ENCODE measurements at places on chromosomes 4 and X.

DNA sequence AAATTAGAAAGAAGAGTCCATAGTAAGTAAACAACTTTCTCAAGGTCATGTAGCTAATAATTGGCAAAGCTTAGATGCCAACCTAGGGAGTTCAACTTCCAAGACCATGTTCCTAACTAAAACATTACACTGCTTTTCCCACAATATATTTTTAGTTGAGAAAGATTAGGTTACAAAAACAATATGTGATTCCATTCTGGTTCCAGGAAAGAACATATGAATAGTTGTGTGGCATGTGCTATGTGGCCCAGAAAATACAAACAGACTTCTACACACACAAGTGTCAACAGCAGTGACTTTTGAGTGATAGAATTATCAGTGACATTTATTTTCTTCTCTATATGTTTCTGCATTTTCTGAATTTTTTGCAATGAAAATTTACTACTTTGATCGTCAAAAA, 62.7 kb upstream of the EDNRA start:
- no peak for DNase-seq

GRCh38 chr4:10502717-10503116, 45.5 kb upstream of the ZNF518B start:
- DNase-seq = no peak

DNA sequence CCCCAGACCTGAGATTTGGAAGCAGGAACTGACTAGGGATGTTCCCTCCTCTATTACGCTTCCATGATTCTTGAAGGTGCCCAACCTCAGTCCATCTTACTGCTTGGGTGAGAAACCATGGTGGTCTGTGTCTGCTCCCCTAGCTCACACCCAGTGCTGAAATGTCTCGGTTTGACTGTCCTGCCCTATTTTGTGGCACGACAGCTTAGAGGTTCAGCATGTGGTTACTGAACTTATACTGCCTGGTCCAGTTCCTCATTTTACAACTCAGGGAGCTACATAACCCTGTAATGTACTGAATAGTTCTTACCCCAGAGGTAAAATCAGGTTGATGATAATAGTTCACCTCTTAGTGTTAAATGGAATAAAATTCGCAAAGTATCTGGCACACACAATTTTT, 203.1 kb downstream of the RBM46 start:
- no peak for DNase-seq

GRCh38 chrX:74325130-74326059, 21.4 kb downstream of the ZCCHC13 start:
- no peak for DNase-seq

- no peak for DNase-seq
Measured at GRCh38 chr4:175090116-175090515, 172.0 kb downstream of the ADAM29 start.

DNA sequence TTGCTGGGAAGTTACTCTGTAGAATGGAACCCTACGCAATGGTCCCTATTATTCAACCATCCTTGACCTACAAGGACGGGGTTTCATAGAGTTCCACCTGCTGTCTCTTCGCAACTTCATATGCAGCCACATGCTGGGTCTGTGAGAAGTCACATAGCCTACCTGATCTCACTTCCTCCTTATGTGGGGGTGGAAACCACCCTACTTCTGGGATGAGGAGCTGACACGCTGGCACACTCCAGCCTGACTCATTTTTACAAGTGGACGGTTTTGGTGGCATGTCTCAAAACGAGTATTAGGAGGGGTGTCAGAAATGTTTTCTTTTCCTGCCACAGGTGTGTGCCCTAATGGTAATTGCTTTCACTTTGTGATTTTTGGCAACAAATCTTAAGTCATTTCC, 36.8 kb upstream of the ARSD start:
- DNase-seq = no peak

- no peak for DNase-seq
Measured at GRCh38 chr4:174521800-174522182, 497 bp downstream of the HPGD start.

GRCh38 chrX:50098749-50099148, 102.1 kb downstream of the AKAP4 start:
- no peak for DNase-seq

- peak; percentile 94 for DNase-seq
Measured at GRCh38 chr4:15368856-15369255, 59.0 kb upstream of the C1QTNF7 start.

GRCh38 chr4:37197899-37198298, 46.6 kb upstream of the NWD2 start:
- no peak for DNase-seq

GRCh38 chr4:137678796-137679195, 146.5 kb upstream of the PCDH18 start:
- DNase-seq = peak; percentile 90

DNA sequence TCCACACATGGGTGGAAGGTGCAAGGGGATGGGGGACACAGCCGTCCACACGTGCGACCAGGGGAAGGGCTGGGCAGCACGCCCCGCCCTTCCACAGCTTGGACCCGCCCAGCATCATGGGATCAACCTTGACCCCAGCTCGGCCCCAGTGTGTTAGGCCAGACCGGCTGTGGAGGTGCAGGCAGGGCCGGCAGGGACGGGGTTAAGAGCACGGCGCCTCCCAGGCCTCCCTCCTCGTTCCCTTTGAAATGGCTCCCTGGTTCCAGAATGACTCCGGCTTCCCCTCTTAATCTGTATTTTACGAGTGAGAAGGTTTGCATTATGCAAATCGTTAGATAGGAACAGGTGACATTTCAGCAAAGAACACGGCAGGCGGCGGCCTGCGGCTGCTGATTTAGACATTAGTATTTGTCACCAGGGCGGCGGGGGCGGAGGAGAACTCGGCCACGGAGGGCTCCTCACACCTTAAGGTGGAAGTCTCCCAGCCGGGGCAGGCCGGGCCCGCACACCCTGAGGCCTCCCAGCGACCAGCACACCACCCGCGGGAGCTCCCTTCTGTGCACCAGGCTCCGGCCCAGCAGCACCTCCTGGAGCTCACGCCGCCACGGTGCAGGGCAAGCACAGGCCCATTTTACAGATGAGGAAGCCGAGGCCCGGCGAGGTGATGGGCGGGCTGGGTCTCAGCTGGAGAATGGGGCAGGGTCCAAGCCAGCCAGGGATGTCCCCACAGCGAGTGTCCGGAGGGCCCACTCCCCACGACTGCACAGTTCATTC, 116.1 kb downstream of the FAM53A start:
- no peak for DNase-seq

DNA sequence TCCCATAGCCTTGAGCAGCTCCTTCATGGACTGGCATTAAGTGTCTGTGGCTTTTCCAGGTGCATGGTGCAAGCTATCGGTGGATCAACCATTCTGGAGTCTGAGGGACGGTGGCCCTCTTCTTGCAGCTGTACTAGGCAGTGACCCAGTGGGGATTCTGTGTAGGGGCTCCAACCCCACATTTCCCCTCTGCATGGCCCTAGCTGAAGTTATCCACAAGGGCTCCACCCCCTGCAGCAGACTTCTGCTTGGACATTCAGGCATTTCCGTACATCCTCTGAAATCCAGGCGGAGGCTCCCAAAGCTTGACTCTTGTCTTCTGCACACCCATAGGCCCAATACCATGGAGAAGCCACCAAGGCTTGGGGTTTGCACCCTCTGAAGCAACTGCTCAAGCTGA, 89.3 kb upstream of the PGRMC2 start:
- no peak for DNase-seq

GRCh38 chr4:135485371-135485770, 1283.8 kb upstream of the PABPC4L start:
- DNase-seq = no peak

DNA sequence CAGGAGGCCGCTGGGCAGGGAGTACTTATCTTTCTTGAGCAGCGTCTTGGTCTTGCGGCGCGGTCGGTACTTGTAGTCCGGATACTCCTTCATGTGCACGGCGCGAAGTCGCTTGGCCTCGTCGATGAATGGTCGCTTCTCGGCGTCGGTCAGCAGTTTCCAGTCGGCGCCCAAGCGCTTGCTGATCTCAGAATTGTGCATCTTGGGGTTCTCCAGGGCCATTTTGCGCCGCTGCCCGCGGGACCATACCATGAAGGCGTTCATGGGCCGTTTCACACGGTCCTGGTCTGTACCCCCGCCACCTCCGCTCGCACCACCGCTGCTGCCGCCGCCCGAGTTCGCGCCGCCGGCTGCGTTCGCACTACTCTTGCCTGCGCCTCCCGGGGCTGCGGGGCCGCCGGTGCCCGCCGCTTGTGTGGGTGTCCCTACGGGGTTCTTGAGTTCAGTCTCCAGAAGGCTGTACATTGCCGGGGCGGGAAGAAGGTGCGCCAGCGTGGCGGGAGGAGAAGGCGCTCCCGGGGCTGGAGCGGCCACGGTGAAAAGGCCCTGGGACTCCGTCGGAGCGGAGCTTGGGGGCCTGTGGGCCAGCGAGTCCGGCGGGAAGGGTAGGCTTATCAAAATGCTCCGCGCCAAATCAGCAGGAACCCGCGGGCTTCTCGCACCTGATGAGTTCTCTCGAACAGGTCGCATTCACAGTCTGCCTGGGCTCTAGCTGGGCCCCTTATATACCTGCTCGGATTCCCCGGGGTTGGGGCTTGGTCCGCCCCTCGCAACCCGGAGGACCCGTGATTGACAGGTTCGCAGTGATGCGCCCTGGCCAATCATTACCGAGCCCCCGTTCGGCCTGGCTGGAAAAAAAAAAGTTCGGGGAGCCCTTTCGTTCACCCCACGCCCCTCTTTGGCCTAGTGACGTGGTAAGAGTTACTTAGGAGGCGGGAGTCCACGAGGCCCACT, at the start of gene SOX3:
Gene SOX3 (minus strand): TSS at position 699 of the 954 bp plus-strand sequence. CDS start 9 bp downstream, at position 690.
- DNase-seq = no peak

DNA sequence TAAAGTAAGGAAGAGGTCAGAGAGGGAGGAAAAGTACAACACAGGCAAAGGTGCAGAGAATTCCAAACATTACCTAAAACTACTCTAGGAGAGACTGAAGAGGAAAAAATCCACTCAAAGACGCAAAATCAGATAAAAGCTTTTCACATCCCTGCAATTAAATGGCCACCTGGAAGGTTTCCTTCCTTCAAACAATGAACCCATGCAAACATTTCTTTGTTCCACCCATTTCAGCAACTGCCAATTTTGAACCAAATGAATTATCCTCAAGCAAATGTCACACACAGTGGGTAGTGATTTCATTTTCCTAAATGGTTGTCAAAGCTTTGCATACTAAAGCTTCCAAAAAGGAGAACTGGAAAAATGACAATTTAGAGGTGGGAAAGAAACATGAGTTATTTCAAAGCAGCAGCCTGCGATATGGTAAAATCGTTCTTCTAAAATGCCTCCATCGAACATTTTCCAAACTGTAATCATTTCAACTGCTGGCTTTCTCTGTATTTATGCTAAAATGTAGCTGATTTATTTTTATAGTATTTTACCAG, 45.0 kb downstream of the APBB2 start:
- DNase-seq = no peak

DNA sequence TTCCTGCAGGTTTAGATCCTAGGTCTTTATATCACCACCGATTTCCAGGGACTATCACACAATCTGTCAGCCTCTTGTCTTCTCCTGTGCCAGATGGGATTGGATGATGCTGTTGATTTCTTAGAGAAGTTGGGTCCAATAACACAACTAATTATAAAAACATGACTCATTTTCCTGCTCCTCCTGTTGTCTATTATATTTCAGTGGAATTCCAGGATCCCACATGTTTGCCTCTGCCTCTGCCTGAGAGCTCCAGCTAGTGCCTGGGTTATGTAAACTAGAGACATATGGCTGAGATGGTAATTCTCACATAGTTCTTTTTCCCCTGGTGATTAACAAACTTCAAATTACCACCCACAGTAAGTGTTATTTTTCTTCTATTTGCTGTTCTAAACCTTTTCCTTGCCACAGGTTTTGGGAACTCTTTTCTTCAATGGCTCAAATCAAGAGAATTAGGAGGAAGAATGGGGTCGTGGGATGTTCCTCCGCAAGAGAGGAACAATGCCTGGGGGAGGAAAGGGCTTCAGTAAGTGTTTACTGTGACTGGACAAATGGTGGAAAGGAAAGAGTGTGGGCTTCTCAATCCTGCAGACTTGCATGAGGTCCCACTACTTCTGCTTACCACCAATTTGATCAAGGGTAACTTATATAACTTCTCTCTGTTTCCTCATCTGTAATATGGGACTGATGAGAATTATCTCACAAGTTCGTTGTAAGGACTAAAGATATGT, 3.4 kb upstream of the HOPX start:
- peak; percentile 56 for DNase-seq

GRCh38 chrX:147800663-147801062, 111.1 kb upstream of the FMR1 start:
- no peak for DNase-seq

- no peak for DNase-seq
Measured at GRCh38 chrX:9825129-9825790, 39.0 kb downstream of the SHROOM2 start.

GRCh38 chr4:41927796-41928499, 7.3 kb upstream of the TMEM33 start:
- no peak for DNase-seq

DNA sequence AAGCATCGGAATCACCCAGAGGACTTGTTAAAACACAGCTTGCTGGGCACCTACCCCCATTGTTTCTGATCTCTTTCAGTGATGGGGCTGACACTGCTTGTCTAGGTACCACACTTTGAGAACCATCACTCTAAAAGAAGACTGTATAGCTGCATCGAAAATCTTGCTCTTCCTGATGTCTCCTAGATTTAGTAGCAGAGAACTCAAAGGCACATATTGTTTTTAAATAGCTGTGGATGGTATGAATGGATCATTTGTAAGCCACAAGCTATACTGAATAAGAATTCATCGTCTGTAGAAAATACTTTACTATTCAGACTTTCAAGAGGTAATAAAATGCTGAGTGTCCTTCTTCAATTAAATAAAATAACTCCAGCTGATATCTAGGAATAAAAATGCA, 405.4 kb downstream of the ANKRD50 start:
- DNase-seq = no peak

GRCh38 chrX:150772150-150772970, 79.2 kb downstream of the MTMR1 start:
- peak; percentile 62 for DNase-seq

DNA sequence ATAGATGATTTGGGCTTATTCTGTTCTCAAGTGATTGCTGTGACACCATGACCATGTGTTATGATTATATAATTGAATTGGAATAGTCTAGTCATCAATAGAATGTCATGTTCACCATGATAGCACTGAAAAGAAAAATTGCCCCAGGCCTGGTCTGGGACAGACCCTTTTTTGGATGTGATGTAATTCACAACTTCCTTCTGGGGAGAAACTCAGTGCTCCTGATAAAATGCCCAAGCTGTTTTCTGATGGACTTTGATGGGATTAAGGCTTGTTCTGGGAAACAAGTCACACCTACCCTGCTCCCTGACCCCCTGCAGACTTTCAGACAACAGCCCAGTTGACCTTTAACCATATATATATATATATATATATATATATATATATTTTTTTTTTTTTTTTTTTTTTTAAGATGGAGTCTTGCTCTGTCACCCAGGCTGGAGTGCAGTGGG, 65.3 kb downstream of the RHOH start:
- DNase-seq = no peak

GRCh38 chr4:25811374-25811690, 51.5 kb downstream of the SEL1L3 start:
- peak; percentile 52 for DNase-seq

- DNase-seq = no peak
Measured at GRCh38 chr4:6806924-6807626, 24.5 kb downstream of the KIAA0232 start.

Measured in fibroblast of upper back skin (primary cell).